ENCODE measurements at places on chromosomes 12 and 14.

DNA sequence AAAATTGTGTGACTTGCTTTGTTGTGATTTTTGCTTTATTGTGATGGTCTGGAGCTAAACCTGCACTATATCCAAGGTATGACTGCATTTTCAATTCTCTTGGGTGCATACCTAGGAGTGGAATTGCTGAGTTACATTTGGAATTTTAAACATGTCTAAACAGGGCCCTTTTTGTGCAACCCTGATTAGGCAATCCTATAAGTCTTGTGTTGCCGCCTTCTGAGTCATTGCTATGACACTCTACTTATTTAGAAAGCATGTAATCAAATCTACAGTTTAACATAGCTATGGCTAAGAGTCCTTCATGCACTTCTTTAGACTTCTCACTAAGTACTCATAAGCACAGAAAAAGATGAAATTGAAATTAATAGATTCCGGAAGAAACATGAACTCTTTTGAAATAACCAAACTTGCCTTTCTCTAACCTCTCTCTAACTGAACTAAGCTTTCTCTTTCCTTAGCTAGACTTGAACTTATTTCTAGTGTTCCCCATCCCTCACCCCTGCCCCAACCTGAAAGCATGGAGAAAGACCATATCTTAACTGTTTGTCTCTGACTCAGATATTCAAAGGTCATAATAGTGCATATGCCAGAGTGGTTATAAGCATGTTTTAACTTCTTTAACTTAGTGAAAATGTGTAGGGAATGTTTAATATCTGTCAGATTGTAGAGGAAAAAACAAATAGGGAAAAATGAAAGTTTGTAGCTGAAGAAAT is 203.0 kb downstream of the SNAPC1 start:
- DNase-seq: no peak

DNA sequence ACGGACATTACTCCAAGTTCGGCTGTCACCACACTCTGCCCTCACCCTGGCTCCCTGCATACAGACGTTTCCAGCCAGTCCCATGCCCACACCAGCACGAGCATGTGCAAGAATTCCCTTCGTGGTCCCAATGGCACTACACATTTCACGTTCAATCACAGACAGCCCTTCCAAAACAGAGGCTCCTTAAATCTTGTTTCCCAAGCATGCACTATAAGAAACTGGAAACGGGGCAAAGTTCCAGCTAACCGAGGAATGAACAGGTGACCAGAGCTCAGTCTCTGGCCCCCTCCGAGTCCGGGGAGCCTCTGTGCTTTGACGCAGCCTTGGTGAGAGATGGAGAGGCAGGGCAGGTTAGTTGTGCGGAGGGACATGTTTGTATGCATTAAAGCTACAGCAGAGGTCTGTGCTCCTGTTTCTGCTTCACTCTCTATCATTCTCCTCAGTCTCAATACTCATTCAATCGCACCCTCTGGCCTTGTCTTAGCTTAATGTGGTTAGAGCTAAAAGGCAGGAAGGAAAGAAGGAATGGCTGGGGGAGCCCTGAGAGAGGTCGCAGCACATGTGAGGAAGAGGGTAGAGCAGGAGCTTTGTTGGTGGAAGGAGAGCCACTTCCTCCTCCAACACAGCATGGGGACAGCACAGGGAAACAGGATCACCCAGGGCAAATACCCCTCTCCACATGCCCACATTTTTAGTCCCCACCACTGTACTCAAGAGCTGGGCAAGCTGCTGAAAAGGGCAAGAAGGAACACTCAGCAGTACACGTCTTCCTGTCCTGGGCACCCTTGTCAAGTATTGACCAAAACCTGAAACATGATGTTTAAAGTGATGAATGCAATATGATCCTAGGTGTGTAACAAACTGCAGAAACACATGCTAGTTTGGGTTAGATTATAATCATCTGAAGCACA is 12.2 kb upstream of the SELPLG start:
- DNase-seq: no peak

GRCh38 chr14:27536748-27537147 is 938.9 kb upstream of the NOVA1 start:
- no peak for DNase-seq

GRCh38 chr12:93713060-93713459 is 35.9 kb downstream of the CRADD start:
- DNase-seq: no peak

DNA sequence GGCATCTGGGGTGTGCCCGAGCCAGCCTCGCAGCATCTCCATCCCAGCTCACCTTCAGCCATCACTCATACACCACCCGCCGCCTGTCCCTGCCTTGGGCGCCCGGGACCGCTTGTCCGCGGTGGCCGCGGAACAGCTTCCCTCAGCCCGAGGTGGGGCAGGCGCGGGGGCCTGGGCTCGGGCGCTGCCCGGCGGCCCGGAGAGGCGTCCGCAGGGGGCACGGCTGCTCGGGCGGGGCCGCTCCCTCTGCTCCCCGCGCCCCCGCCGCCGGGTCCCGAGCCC is 430 bp downstream of the SLC41A2 start:
- DNase-seq: peak; percentile 40

DNA sequence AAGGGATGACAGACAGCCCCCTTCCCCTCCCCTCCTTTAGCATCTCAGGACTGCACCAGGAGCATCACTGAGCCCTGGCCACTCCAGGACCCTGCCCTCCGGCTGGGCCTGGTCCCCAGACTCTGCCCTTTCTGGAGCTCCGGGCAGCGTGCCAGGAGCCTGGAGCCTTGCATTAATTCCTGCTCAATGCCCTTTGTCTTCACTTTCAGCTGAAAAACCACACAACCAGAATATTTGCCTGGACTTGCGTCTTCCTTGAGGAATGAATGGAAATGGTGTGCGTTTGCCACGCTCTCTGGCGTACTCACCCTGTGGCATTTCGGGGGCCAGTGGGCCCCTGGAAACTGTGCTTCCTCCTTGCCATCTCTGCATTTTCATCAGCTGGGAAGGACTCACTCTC is 8.5 kb upstream of the RFLNA start:
- no peak for DNase-seq

DNA sequence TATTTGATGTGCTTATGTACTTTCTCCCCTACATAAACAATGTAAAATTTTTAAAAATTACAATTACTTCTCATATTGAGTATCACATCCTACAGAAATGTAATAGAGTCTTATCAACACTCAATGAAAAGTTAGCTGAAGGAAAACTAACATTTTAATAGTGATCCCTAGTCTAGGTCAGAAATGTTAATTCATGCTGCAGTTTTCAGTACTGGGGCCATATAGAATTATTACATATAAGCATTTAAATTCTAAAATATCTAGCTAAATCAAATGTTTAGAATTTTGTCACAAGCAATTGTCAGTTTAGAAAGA is 37.8 kb downstream of the SLC6A15 start:
- no peak for DNase-seq

DNA sequence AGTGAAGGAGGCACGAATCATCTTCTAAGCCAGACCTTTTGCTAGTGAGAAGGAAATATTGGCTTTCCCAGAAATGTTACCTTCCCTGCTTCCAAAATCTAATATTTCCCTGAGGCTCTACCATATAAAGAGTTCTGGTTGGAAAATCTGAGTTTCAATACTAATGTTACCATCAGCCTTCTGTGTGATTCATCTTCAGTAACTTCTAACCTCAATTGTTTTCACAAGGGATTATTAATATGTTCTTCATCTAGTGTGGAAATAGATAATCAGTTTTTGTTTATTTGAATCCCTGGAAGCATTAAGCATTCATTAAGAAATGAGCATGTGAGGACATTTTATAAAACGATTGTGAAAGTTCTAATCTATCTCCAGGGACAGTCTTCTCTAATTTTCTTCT is 720.9 kb downstream of the AACS start:
- DNase-seq: no peak

GRCh38 chr14:22872833-22873520 is 1.4 kb downstream of the LRP10 start:
- no peak for DNase-seq

GRCh38 chr14:61564618-61565091 is 130.7 kb upstream of the HIF1A start:
- no peak for DNase-seq

- no peak for DNase-seq
Observed at GRCh38 chr14:52538623-52539022, 13.7 kb downstream of the TXNDC16 start.

DNA sequence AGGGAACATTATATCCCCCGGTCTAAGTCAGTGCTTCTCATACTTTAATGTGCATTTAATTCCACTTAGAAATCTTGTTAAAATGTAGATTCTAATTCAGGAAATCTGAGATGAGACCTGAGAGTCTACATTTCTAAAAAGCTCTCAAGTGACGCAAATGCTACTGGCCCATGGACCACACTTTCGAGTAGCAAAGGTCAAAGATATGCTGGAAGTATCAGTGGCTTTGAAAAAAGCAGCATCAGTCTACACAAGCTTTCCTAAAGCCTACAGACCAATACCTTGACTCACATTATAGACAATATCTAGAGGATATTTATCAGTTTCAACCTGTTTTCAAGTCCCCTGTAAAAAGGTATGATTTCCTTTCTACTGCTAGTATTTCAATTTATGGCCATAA is 248.6 kb downstream of the CEP128 start:
- no peak for DNase-seq

GRCh38 chr12:94595152-94595551 is 55.2 kb downstream of the TMCC3 start:
- no peak for DNase-seq

- no peak for DNase-seq
Observed at GRCh38 chr12:132559652-132560363, 50.6 kb downstream of the LRCOL1 start.

DNA sequence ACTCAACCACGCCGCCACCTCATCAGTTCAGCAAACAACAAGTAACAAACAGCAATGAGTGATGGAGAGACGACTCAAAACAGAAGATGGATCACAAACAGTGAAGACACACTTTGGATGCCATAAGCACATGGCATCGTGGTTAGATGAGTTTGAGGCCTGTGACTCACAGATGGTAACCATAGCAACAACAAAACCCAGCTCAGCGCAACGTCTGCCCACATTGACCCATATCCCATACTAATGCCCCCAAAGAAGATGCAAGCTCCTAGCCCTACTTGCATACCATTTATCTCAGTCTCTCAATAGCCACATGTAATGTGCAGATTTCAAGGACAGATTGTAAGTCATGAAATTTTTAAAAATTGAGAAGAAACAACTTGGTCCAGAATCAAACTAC is 1322.3 kb upstream of the TMEM132C start:
- DNase-seq: no peak

GRCh38 chr12:25546318-25546717 is 6.8 kb downstream of the LMNTD1 start:
- DNase-seq: no peak

DNA sequence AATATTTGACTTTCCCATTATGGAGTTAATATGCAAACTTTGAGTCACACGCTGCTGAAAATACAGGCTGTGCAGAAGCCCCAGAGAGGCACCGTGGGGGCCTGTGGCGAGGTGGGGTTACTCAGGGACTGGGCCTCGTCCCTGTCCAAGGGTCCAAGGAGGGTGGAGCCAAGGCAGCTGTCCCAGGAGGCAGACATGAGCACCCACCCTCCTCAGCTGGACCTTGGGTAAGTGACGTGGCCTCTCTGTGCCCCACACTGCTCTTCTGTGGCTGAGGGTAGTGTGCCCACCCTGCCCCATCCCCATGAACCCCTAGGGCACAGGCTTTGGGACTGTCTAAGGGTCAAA is 39.4 kb downstream of the FAM222A start:
- peak; percentile 0 for DNase-seq

DNA sequence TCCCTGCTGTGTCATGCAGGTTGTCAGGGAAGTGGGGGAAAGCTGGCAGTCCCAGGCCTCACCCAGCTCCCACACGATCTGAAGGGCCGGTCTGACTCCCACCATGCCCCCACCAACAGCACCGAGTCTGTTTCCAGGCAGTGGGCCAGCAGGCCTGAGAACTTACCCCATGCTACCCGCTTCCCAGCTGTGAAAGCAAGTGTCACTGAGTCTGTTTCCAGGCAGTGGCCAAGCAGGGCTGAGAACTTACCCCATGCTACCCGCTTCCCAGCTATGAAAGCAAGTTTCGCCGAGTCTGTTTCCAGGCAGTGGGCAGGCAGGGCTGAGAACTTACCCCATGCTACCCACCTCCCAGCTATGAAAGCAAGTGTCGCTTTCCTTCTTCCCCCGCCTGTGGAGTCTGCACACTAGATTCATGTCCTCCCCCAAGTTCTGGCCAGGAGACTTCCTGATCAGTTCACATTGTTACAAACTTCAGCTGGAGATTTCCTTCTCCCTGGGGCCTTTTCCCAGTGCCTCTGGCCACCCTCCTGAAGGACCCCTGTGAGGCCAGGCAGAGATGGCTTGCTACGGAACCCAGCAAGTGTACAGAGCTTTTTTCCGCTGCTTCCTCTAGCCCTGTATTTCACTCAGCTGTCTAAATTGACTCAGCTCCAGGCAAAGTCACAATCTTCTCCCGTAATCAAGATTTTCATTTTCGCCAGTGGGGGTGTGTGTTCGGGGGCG is 435.4 kb downstream of the TMTC2 start:
- DNase-seq: no peak

DNA sequence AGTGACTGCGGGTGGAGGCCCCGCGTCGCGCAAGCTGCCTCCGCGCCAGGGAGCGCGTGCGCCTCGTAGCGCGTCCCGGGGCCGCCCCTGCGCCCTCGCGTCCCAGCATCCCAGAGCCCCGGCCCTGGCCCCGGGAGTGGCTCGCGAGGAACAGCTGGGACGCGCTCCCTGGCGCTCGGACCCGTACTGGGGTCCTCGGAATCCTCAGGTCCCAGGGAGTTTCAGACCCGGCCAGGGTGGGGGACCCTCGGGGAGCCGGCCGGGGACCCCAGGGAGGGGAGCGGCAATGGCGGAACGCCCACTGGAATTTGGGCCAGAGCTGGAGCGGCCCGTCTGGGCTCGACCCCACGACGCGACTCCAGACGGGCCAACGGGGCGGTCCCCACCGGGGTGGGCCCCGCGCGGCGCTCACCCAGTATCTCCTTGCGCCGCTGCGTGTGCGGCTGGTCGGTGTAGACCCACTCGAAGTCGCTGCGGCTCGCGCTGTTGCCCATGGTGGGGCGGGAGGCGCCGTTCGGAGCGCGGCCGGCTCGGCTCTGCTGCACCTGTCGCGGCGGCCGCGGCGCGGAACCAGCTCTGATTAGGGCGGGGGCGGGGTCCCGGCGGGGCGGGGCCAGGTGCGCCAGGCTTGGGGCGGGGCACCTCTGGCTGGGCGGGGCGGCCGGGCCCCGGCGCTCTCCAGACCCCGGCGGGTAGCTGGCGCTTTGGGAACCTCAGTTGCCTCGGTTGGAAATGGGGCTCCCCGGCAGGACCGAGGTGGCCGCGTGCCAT is at the start of gene DEGS2:
DEGS2 (minus strand) TSS at position 552 of the 771 bp plus-strand sequence; CDS start at position 494, 58 bp downstream.
- DNase-seq: peak; percentile 65

Measured in activated CD8-positive, alpha-beta memory T cell treated with anti-CD3 and anti-CD28 coated beads, Interleukin-2, amount 50 U/mL, for 4 hours (primary cell).